ENCODE measurements at places on chromosomes 5 and 9.

DNA sequence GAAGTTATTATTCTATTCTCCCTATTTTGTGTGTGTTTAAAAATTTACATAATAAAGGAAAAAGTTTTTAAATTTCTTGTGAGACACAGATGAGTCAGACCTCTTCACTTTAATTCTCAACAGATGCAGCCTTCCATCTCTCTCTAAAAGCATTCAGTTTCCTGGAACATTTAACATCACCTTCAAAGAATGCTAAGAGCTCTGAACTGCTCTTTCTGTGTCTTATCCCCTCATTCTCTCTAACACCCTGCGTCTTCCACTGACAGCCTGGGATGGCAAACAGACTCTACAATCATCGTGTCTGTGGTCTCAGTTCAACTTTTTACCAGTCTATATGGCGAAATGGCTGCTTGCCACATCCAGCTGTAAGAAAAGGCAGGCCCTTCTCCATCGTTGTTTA is 173.0 kb downstream of the HINT1 start:
- DNase-seq, result no peak

DNA sequence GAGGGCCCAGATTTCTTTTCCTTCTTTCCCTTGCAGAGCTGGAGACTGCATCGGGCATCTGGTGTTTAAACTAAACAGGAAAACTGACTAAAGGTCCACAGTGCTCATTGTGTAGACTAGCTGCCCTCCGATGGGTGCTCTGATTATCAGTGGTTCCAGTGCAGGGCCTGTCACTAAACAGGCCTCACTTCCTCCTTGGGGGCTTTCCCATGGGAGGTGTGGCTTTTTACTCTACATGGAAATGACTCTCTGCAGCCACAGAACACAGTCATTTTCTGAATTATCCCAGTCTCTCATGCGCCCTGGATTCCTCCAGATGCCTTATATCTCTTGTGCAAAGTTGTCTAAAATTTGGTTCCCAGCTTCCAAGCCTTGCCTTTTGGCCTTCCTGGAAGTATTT is 199.2 kb downstream of the TRIO start:
- DNase-seq, result peak; percentile 27

- DNase-seq, result no peak
These were observed 45.6 kb downstream of the IRX2 start for GRCh38 chr5:2705861-2706260.

GRCh38 chr9:124353811-124354274 is 61.4 kb downstream of the PSMB7 start:
- no peak for DNase-seq

DNA sequence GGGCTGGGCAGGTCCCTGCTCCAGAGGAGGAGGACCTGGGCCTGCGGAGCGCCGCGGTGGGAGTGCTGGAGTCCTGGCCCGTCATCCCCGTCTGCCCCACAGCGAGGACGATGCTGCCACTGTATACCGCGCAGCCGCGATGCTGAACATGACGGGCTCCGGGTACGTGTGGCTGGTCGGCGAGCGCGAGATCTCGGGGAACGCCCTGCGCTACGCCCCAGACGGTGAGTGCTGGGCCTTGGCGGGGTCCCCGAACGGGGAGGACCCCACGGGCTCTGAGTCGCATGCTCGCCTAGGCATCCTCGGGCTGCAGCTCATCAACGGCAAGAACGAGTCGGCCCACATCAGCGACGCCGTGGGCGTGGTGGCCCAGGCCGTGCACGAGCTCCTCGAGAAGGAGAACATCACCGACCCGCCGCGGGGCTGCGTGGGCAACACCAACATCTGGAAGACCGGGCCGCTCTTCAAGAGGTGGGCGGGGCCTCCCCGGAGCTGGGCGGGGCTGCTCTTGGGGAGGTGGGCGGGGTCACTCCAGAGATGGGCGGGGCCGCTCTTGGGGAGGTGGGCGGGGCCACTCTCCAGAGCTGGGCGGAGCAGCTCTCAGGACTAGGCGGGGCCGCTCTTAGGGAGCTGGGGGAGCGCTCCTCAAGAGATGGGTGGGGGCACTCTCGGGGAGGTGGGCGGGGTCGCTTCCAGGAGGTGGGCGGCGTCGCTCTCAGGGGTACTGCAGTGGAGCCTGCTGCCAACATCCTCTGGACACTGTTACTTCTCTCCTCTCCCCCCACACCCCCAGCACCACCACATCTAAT is 13.1 kb downstream of the LRRC26 start:
- DNase-seq, result peak; percentile 81

- DNase-seq, result no peak
These were observed 186.0 kb downstream of the NR2F1-AS1 start for GRCh38 chr5:93395010-93395409.

- no peak for DNase-seq
These were observed 2.1 kb downstream of the ZNF346 start for GRCh38 chr5:177024559-177024958.

GRCh38 chr5:104800440-104801048 is 1238.0 kb upstream of the NUDT12 start:
- DNase-seq, result no peak

GRCh38 chr9:82549174-82549821 is 513.6 kb downstream of the RASEF start:
- DNase-seq, result no peak

GRCh38 chr9:115939065-115939765 is 214.4 kb upstream of the PAPPA start:
- no peak for DNase-seq

- DNase-seq, result no peak
These were observed 429.1 kb downstream of the NR2F1-AS1 start for GRCh38 chr5:93151896-93152295.

DNA sequence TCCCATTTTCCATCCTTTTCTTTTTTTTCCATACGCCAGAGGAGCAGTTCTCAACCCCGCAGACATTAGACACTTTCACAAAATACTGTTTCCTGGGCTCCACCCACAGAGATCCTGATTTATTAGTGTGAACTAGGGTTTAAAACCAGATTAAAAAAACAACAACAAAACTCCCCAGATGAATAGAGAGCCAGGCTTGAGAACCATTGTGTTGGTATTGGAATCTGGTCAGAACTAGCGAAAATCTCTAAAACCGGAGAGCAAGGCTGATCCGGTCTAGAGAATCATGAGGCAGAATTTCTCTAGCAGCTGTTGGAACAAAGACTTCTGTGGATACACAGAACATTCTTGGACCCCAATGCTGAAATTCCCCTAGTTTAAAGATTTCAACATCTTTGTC is 173.0 kb downstream of the PCSK1 start:
- DNase-seq, result no peak

GRCh38 chr5:72509401-72509800 is 2.2 kb upstream of the ZNF366 start:
- no peak for DNase-seq

- DNase-seq, result no peak
These were observed 350.3 kb upstream of the ACTBL2 start for GRCh38 chr5:57832875-57833274.

DNA sequence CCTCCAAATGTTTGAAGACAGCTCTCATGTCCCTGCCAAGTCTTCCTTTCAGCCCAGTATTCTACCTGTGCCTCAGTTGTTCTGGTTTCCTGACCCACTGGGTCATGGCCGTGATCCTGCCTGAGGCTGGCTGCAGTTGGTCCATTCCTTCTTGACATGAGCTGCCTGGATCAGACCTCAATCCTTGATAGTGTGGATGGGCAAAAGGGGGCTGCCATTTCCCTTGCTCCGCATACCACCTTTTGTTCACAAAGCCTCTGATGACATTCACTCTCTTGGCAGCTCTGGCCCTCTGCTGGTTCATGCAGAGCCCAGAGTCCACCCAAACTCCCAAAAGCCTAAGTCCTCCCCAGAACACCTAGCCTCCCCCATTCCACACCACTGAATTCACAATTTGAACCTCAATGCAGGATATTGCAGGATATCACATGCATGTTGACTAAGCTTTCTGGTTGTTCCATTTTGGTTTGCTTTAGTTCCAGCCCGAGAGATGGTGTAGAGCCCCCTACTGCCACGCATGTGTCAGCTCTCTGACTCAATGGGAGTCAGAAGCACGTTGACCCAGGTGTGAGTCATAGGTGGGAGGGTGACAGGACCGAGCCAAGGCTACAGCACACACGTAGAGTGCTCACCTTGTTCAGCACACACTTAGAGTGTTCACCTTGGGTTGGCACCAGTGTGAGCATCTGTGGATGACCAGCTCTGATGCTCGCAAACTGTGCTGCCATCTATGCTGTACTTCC is 137.2 kb downstream of the MTX3 start:
- DNase-seq, result no peak

DNA sequence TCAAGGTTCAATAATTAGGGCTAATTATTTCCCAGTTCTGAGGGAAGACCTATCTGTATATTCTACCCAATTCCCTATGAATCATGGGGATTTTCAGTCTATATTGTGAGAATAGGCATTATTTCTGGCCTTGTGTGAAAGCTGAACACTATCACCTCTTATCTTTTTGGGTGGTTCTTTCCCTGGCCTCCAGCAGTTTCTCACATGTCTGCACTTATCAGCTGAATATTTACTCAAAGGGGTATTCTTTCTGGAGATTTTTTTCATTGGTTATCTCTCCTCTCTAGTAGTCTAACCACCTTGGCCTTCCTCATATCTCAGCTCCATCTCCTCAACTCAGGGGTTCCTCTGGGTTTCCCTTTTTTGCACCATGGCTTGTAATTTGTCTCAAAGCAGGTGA is 64.9 kb upstream of the LIFR start:
- no peak for DNase-seq

DNA sequence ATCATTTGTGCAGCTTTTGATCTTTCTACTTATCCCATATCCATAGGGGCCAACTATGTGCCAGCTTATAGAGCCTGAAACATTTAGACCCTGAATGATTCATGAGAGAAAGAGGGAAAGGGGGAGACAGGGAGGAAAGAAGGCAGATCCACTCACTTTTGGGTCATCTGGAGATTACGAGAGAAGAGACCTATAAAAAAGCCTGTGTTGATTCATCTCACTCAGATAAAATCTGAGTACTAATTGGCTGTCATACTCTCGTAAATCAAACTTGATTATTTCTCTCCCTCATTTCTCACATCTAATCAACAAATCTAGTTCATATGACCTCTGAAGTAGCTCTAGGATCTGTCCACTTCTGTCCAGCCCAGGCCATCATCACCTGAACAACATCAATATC is 137.1 kb downstream of the ARL15 start:
- DNase-seq, result no peak

- peak; percentile 95 for DNase-seq
These were observed 70.8 kb upstream of the LPCAT1 start for GRCh38 chr5:1594357-1595106.

DNA sequence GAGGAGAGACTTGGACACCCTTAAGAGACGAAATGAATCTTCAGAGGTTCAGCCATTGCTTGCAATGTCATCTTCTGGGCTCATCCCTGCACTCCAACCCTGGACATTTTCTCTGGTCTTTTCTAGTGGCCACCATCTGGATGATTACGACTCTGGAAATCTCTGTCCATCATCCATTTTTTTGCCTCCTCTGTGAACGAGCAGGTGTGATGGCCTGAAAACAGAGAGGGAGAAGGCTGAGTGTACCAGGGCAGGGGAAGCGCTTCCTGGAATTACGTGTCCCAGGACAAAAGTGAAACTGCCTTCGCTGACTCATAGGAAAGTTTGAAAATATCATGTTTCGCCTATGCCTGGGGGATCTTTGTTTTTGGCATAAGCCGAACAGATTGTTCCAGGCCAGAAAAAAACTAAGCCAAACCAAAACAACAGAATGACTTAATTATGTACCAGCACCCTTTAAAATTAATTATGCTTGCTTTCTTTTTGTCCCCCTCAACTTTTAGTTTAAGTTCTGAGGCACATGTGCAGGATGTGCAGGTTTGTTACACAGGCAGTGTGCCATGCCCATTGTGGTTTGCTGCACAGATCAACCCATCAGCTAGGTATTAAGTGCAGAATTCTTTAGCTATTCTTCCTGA is 31.9 kb downstream of the ANKRD33B start:
- no peak for DNase-seq

- DNase-seq, result peak; percentile 24
These were observed 90.3 kb upstream of the PHYKPL start for GRCh38 chr5:178322736-178323540.

DNA sequence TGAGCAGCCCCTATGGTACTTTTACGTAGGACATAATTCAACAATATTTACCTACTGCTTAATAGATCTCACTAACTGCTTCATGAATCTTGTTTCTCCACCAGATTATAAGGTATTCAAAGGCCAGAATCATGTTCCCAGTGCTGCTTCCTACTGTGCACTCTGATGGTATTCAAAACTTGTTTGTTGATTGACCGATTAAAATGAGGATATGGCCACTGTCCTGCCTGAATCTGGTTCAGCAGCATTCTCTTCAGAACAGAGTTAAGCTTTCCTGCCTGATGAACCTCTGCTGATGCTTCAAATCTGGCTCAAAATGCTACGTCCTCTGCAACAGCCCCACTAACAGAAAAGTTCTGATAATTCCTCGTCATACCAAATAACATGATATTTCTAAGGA is 150.7 kb upstream of the ZNF462 start:
- DNase-seq, result no peak

GRCh38 chr5:156802501-156802900 is 47.6 kb upstream of the PPP1R2B start:
- no peak for DNase-seq
